CD4-positive, alpha-beta T cell treated with Interleukin-4 for 4 hours (primary cell): ENCODE measurements at places on chromosomes 12 and 14.
A peak's percentile ranks its signal among the peaks of the same experiment; 100 is the strongest.

DNA sequence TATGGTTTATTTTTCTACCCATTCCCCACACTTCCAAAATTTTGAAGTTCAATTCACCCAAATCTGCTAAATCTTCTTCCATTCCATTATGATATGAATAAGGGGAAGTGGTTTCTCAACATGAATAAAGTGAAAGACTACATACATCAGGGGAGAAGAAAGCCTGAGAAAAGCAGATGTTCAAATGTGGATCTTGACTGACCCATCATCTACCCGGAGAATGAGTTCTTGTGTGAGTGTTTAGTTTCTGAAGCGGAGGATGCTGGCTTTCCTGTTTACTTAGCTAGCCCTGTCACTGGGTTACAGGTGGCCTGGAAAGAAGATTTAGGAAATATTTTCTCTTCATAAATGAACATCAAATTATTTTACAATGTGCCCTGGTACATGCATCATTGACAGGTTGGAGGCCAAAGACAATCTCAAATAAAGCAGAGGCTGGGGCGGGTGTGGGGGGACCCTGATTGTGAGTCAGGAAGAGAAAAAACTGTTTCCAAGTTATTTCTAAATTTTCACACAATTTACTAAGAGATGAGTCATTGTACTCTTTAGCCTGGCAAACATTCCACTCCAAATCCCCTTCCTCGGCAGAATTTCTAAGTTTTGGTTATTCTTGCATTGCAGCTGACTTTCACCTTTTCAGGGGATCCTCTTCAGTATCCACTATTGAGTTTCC lies 135.6 kb downstream of the SLC25A21 start:
- DNase-seq = no peak

- DNase-seq = no peak
Measured at GRCh38 chr12:8844665-8845064, 22.2 kb downstream of the A2ML1 start.

GRCh38 chr14:62759796-62760195 lies 285.5 kb downstream of the KCNH5 start:
- DNase-seq = no peak

GRCh38 chr14:48129472-48129871 lies 454.1 kb upstream of the MDGA2 start:
- DNase-seq = no peak

DNA sequence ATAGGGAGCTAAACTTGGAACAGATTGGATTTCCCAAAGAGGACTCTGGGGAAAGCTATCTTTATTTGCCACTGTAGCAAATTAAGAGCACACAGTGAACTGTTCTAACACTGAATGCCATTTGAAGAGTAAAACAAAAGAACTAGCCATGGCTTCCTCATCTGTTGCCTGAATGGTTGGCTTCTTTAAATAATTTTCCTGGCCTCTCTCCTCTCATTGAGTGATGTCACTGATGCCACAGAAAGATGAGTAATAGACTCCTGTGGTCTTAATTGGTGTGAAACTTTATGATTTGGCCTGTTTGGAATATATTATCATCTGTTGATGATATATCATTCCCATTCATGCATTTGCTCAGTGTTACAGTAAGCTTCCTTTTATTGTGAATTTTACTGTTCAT lies 42.5 kb downstream of the WDR20 start:
- DNase-seq = peak; percentile 16

DNA sequence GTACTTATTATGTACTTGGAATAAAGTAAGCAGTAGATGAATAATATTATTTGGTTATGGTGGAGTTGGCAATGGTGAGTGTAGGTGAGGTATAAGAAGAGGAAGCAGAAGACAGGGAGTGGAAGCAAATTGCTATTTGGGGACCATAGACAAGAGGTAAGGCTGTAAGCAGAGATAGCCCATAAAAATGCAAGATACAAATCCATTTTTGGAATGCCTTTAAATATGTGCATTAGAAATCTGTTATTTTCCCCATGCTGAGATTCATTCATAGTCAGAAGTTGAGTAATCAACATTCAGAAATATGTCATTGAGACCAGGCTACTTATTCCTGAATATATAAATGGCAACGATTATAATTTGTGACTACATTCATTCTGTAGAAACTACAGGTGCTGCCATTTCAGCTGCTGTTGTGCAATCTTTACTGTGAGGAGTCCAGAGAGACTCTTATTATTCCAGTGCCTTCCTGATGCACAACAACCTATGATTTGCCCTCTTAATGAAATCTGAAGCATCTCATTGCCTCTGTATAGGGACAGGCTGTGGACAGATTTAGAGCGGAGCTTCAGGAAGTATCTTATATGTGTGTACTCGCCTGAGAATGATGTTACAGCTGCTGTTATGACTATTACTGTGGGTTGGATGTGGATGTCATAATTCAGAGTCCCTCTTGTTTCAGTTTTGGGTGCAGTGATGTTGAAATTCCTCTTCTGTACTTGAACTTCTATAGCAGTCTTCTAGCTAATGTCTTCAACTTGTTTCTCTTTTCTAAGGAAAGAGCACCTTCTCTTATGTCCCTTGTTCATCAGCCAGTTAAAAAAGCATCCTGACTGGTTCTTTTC lies 173.8 kb downstream of the NAV3 start:
- DNase-seq = no peak

DNA sequence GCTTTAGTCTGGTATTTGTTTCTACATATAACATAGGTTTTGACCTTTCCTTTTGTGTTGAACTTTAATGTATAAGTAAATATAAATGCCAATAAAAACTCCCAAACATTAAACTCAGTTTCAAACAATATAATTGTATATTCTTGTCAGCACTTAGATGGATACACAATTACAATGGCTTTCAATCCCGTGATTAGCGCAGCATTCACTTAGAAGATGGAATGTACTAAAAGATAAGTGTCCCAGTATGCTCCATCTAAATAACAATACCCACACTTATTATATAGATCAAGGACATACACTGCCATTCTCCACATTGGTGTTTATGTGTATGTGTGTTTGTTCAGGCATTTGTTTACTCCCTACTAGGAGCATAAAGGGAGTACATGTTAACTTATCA lies 193.1 kb downstream of the SOX5 start:
- no peak for DNase-seq

GRCh38 chr12:103727638-103728037 lies 113.4 kb downstream of the NT5DC3 start:
- no peak for DNase-seq
